ENCODE measurements at places on chromosomes 2 and 18.

GRCh38 chr2:127829845-127830246 lies 18.9 kb upstream of the WDR33 start:
- DNase-seq: no peak

DNA sequence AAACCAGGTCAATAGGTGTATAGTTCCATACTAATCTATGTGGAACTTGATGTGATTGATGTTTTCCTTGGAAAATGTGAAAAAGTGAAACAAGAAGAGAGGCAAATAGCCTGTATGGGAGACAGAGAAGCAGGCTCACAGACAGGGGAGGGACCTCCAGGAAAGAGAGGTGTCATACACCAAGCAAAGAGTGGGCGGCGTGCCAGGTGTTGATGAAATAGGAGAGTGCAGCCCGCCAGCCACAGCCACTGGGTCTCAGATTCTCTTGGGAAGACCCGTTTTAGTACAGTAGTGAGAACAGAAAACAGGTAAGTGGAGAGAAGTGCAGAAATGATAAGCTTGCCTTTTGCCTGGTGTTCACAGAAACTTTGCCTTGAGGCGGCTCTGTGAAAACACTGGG lies 301.9 kb downstream of the ZNF407 start:
- no peak for DNase-seq

GRCh38 chr2:48444404-48444803 lies 85.5 kb upstream of the STON1 start:
- DNase-seq: no peak

GRCh38 chr2:196750291-196750923 lies 49.1 kb downstream of the GTF3C3 start:
- DNase-seq: no peak

DNA sequence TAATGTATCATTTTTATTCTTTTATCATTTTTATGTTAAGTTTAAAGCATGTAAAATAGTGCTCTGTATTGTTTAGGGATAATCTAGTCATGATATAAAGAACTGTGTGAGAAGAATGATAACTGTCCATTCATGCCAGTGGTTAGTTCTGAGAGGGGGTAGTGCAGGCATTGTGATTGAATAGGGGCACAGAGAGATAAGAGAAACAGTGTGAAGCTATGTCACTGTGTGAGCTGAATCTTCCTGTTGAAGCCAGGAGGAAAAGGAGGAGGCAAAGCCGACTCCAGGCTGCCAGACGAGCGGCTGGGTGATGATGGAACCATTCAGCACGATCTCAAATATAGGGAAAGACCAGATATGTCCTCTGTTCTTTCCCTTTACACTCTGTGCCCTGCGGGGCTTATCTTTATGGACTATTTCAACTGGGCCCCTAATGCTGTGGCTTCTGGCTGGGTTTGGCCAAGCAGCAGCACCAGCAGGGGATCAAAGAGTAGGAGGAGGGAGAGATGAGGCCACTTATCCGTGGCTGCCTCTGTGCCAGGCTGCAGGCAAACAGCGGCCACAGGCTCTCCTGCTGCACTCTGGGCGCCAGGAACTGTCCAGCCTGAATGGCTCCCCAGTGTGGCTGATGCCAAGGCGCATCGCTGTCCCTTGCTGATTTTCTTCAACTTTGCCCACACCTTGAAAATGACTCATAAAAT lies 128.0 kb downstream of the SPP2 start:
- peak; percentile 11 for DNase-seq

- no peak for DNase-seq
These were observed 16.1 kb upstream of the VPS54 start for GRCh38 chr2:64035072-64035942.

DNA sequence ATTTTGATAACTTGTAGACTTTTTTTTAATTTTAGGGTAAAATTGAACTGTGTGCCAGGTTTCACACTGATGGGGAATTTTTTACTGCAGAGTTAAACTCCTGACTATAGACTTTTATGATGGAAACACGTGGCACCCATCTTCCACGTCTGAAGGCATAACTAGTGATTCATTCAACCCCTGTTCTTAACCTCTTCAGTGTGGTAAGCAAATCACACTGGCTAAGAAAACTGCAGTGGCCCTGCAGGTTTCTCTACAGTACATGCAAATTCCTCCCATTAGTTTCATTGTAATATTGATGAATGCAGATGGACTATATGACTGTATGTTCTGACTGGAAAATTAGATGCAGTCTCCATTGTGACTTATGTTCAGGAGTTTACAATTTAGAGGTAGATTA lies 47.2 kb downstream of the SMAD4 start:
- DNase-seq: no peak

DNA sequence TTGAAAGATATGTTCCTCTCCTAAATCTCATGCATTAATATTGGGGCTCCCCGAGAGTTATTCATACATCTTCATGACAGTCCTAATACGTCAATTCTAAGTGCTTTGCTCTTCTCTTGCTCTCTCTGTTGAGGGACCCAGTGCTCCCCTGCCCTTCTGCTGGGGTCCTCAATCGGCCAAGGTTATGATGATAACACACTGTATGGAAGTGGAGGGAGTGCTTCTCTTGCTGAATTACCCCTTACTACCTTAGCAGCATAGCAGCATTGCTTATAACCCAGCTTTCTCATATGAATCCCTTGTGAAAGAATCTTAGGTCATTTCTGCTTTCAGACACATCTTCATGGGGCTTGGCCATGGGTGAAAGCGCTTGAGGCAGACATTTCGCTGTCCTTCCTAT lies 43.2 kb downstream of the ITPRID2 start:
- no peak for DNase-seq

DNA sequence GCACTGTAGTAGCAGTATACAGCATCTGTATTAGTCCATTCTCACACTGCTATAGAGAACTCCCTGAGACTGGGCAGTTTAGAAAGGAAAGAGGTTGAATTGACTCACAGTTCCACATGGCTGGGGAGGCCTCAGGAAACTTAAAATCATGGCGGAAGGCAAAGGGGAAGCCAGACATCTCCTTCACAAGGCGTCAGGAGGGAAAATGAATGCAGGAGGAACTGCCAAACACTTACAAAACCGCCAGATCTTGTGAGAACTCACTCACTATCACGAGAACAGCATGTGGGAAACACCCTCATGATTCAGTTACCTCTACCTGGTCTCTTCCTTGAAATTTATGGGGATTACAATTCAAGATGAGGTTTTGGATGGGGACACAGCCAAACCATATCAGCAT lies 25.4 kb downstream of the MAP4K4 start:
- no peak for DNase-seq

DNA sequence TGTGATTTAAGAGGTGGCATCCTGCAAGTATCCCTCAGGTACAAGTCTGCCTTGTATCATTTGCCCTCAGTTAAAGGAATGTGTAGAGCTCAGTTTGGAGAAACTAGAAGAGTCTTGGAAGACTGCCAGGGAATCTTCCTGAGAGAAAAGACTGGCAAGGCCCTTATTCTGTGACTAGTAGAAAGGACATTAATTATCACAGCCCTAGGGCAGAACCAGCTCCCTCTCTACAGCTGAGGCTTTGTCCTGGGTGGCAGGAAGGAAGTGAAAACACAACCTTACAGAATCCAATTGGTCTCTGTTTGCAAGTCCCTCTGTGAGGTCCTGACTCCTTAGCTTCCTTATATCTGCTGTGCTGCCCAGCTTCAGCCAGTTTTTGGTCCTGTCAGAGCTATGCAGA lies 385.9 kb upstream of the CYRIA start:
- no peak for DNase-seq

- DNase-seq: no peak
These were observed 47.4 kb downstream of the NTSR2 start for GRCh38 chr2:11622611-11623010.

GRCh38 chr2:169081551-169081950 lies 12.2 kb downstream of the DHRS9 start:
- no peak for DNase-seq

DNA sequence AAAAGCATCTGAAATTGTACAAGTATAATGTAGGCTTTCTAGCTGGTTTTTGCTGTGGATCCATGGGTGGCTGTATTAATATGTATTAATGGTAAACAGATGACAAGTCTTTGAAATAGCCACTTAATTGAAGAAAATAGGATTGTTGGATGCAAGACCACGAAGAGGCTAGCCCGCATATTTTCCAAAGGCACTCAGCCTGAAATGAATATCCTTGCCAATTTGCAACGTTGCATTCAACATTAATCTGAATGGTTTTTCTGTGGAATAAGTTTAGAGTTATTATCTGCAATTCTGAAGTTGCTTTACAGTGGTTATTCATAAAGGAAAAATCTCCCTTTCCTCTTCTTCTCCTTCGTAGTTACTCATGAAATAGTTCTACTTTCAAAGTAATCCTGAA lies 86.2 kb upstream of the SPATS2L start:
- no peak for DNase-seq
